ENCODE measurements at places on chromosomes 1 and 21.

- DNase-seq, result no peak
Observed at GRCh38 chr1:21577933-21578332, 68.7 kb downstream of the ALPL start.

DNA sequence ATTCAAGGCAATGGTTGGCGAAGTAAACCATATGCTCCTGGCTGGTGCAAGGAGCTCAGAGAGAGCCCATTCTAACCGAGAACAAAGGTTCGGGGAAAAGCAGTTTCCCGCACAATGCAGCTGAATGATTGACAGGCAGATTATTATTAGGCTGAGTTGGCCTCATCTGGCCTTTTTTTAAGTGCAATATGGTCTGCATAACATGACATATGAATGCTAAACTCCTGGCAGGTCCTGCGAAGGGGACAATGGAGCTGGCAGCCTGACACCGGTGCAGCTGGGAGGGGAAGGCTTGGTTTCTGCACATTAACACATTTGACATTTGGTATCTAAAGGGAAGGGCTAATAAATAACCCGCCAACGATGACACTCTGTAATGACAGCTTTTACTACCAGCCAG lies 92.0 kb downstream of the MIS18A start:
- no peak for DNase-seq

DNA sequence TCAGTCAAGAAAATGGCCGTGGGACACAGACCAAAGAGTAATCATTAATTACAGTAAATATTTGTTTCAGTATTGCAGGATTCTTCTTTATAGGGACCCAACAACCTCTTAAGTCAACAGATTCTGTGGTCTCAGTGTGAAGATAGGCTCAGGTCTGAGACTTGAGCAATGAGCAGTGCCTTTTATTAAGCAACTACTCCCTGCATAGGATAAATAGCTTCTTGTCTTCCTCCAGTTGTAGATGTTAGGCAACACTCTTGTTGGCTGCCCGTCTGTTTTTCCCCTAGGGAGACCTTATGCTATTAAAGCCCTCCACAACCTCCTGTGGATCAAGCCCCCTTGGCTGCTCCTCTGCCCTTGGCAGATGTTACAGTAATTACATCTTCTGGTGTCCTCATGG lies 1.8 kb upstream of the OMA1 start:
- no peak for DNase-seq

DNA sequence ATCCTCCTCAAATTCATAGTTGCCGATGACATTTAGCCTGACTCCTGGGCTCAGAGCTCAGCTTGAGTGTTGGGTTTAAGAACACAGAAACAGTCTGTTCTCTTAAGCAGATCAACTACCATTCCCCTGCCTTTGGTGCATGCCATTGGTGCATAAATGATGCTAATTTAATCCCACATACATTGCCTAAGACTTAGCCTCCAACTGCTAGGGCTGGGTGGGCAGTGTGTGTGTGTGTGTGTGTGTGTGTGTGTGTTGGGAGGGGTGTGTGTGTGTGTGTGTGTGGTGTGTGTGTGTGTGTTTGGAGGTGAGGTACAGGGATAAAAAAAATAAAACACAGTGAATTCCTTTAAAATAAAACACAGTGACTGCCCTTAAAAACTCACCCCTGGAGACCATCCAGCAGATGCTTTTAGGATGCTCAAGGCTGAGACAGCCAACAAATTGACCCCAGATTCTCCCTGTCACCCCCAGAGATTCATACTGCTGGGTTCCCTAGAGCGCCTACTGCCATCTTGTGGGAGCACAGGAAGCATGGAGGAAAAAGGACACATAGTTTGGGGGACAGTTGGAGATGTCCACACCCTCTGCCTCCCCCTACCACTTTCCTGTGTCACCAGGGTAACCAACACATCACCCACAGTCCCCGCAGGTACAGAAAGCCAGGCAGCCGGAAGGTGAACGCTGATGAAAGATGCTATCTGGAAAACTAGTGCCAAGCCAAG lies 30.6 kb downstream of the KLHDC7A start:
- DNase-seq, result no peak

- DNase-seq, result no peak
Observed at GRCh38 chr21:38959692-38960061, 153.9 kb downstream of the ETS2 start.

DNA sequence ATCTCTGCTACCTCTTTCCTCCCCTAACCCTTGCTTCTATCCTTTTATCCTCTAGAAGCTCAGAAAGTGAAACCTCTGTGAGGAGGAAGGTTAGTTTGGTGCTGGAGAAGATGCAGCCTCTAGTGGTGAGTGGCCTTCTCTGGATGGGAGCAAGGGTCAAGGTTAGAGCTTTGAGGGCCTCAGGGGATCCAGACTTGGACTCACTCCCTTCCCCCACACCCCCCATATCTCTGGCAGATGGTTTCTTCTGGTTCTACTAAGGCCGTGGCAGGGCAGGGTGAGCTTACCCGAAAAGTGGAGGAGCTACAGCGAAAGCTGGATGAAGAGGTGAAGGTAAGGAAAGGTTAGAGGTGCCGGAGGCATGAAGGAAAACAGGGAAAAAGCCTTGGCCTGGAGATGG lies 9.2 kb downstream of the CGN start:
- DNase-seq, result no peak

- no peak for DNase-seq
Observed at GRCh38 chr1:109371341-109371739, 26.4 kb downstream of the SORT1 start.

GRCh38 chr21:22342889-22343288 lies 1344.7 kb downstream of the NCAM2 start:
- DNase-seq, result no peak

DNA sequence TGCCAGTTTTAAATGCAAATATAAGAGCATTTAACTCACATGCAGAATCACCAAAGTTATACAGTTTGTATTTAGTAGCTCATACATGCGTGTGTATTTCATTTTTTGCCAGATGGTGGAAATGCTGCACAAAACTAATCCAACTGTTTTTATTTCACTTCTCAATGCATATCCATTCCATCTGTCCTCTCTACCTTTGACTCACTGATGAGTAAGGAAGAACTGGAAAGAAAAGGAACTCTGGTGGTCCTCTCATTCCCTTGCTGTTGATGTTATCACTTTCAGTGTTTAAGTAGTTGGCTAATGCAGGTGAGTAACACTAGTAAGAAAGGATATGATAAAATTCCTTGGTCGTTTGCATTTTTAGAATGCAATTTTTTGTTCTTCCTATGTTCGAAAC lies 5.7 kb upstream of the SLC1A7 start:
- no peak for DNase-seq

DNA sequence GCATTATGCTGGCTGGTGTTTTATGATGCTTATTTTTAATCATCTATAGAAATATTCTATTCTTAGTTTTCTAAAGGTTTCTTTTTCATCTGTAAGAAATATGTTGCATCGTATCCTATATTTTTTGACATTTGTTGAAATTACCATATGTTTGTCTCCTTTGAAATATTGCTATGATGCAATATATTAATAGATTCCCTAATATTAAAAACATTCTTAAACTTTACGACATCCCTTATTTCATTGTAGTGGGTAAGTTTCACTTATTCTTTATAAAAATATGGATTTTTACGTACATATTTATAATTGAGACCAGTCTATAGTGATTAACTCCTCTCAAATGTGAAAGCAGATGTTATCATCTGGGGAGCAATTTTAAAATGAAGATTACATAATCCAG lies 258.2 kb upstream of the DUSP10 start:
- DNase-seq, result no peak

- DNase-seq, result no peak
Observed at GRCh38 chr1:6420454-6421042, 829 bp upstream of the HES2 start.

DNA sequence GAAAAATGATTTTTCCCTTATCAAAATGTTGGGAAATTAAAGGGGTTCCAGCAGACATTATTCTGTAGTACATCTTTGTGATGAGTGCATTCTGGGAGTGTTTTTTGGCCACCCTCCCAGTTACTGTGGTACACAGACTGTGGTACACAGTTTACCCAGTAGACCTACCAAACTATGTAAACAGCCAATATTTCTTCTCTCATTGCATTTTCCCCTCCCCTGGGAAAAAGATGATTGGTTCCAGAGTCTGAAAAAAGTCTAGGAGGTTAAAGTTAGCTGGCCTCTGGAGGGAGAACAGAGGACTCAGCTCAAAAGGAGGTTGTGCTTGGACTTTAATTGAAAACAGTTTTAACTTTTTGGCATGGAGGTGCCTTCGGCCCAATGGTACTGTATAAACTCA lies 42.5 kb downstream of the PGM1 start:
- no peak for DNase-seq

GRCh38 chr1:178075333-178075732 lies 18.6 kb upstream of the RASAL2 start:
- no peak for DNase-seq

- no peak for DNase-seq
Observed at GRCh38 chr1:181317261-181317930, 165.9 kb upstream of the CACNA1E start.

All from NT2/D1 (cell line).